Right renal pelvis (tissue), 4 donors: ENCODE measurements at places on chromosomes 1 and 21. TPM values are rescaled to one million over a fixed set of nuclear protein-coding genes. Genes with fewer than 3 reads are reported as not detected.

The FAM163A gene
- 0.79 TPM for polyA plus RNA-seq

GRCh38 chr1:246579818-246580217 lies 13.6 kb downstream of the CNST start:
- no peak for DNase-seq

- DNase-seq = no peak
Measured at GRCh38 chr1:53975861-53976260, 29.7 kb downstream of the LRRC42 start.

GRCh38 chr1:209368864-209369598 lies 214.5 kb upstream of the CAMK1G start:
- no peak for DNase-seq

The TMPRSS2 gene
- 50.1 TPM for polyA plus RNA-seq
